ENCODE measurements at places on chromosomes 11 and 22.

DNA sequence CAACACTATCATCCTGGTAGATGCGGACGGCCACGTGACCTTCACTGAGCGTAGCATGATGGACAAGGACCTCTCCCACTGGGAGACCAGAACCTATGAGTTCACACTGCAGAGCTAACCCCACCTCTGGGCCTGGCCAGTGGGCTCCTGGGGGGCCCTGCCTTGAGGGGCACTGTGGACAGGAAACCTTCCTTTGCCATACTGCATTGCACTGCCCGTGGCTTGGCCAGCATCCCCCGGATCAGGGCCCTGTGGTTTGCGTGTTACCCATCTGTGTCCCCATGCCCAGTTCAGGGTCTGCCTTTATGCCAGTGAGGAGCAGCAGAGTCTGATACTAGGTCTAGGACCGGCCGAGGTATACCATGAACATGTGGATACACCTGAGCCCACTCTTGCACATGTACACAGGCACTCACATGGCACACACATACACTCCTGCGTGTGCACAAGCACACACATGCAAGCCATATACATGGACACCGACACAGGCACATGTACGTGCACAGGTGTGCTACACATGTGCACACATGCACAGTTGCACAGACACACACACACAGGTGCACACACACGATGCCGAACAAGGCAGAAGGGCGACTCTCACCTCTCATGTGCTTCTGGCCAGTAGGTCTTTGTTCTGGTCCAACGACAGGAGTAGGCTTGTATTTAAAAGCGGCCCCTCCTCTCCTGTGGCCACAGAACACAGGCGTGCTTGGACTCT is 15.3 kb upstream of the DGCR8 start:
- DNase-seq, result no peak

DNA sequence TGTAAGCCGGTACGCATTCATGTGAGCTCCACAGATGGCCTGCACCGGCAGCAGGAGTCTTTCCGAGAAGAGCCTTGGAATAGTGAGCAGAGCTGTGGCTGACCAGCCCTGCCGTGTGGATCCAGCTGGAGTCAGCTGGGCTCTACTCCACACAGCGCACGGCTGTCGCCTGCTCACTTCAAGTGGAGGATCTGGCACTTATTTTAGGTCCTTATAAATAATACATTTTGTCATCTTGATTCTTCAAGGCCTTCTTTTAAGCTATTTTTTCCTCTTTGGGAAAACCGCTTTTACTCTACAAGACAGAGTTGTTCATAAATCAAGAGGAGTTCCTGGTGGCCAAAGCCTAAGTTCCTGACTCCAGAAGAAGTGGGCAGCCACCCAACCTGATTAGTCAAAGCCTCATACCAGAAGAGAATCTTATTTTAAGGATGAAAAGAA is 93.8 kb downstream of the KCNC1 start:
- DNase-seq, result no peak

GRCh38 chr11:65516135-65516968 is 8.5 kb upstream of the SCYL1 start:
- no peak for DNase-seq

- peak; percentile 55 for DNase-seq
Observed at GRCh38 chr11:69640995-69641581, at the start of gene CCND1. Gene CCND1, plus strand, starts transcription at chr11:69641156. Its CDS starts 158 bp downstream, at chr11:69641314.

- DNase-seq, result no peak
Observed at GRCh38 chr22:23401111-23401909, 178.8 kb downstream of the IGLL1 start.

DNA sequence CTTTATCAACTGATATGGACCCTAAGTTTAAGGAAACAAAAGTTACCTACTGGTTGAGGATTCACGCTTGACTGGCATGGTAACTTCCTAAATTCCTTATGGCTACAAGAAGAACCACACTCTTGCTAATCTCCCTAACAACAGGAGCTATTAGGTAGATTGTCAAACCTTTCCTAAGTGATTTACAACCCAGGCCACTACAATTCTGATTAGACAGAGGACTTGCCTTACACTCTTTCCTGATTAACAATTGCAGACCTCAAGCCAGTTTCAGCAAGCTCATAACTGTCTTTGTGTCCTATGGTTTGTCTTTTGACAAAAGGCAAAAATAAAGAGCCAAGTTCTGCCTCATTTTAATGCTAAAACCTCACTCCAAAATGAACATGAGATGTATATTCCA is 16.3 kb downstream of the OR52K2 start:
- DNase-seq, result no peak

GRCh38 chr22:19194766-19195536 is 16.4 kb upstream of the SLC25A1 start:
- DNase-seq, result no peak

GRCh38 chr11:47160753-47161133 is 15.9 kb downstream of the ARFGAP2 start:
- no peak for DNase-seq

GRCh38 chr11:31617246-31617645 is 107.7 kb downstream of the ELP4 start:
- DNase-seq, result no peak

- DNase-seq, result no peak
Observed at GRCh38 chr11:134856056-134856971, 444.3 kb upstream of the B3GAT1 start.
